ENCODE measurements at places on chromosomes 13 and 19.

- no peak overlapping the region for H3K4me3 ChIP-seq
- no peaks in the 10 kb centered on the region for H3K27me3 ChIP-seq
- no peak overlapping the region for H3K27ac ChIP-seq
- no peaks in the 10 kb centered on the region for H3K4me1 ChIP-seq
Observed at GRCh38 chr13:53200498-53201453, 172.2 kb downstream of the OLFM4 start.

DNA sequence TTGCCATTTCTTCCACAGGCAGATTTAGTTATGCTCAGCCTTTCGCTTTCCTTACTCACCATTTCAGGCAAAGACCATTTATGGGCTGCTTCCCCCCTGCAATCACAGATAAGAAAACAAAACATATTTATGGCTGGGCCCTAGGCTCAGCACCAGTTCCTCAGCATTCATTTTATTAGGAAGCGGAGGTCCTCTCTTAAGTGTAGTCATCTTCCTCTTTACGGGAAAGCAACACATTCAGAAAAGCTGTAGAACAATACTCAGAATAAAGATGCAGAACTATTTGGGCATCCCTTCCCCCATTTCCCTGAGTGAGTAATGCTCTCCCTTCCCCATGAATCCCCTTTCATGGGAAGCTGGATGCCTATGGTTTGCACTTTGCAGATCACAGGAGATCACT lies 27.9 kb downstream of the FLT1 start:
- H3K27ac ChIP-seq = no peak overlapping the region
- no peaks in the 10 kb centered on the region for H3K27me3 ChIP-seq
- no peak for DNase-seq
- no peaks in the 10 kb centered on the region for H3K36me3 ChIP-seq
- H3K4me1 ChIP-seq = no peaks in the 10 kb centered on the region

- H3K4me1 ChIP-seq = no peaks in the 10 kb centered on the region
- no peaks in the 10 kb centered on the region for H3K27me3 ChIP-seq
- no peak for DNase-seq
Observed at GRCh38 chr13:99374169-99374991, 67.2 kb upstream of the GPR183 start.

DNA sequence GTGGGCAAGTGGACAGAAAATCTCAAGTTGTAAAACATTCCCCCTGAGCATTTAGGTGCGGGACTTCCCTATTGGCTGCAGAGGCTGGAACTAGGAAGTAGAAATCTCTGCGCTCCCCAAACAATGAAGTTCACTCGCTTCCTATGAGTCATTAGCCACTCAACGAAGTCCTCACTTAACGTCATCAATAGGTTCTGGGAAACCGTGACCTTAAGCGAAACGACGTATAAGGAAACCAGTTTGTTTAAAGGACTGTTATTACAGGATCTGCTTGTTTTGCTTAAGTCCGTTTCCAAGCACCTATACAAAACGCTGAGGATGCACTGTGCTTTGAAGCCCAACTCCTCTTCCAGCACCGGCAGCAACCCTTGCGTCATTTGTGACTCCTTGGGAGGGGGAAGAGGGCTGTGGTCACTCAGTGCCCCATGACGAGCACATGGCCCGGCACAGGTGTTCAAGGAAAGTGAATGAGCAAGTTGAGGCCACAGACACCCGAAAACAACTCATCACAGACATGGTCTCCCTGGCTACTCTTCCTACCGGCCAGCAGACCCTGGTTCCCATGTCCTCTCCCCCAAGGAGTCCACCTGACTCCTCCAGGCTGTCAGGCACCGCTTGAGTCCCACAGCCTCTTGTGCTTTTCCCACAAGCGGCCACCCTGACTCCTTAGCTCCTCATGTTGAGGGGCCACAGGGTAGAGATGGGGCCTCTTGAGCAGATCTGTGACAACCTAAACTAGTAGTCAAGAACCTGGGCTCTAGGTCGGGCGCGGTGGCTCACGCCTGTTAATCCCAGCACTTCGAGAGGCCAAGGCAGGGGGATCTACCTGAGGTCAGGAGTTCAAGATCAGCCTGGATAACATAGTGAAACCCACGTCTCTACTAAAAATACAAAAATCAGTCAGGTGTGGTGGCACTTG lies 4.8 kb downstream of the RPS16 start:
- peak overlapping the region; percentile 7 for H3K4me3 ChIP-seq
- H3K27ac ChIP-seq = peak overlapping the region; percentile 99
- peaks cover 26% of the 10 kb centered on the region for H3K36me3 ChIP-seq
- DNase-seq = peak; percentile 100
- no peaks in the 10 kb centered on the region for H3K27me3 ChIP-seq

GRCh38 chr13:48908381-48909055 lies 67.2 kb upstream of the FNDC3A start:
- no peak overlapping the region for H3K27ac ChIP-seq
- H3K4me3 ChIP-seq = no peak overlapping the region
- H3K36me3 ChIP-seq = no peaks in the 10 kb centered on the region
- DNase-seq = peak; percentile 54
- no peaks in the 10 kb centered on the region for H3K4me1 ChIP-seq

- H3K27ac ChIP-seq = no peak overlapping the region
- H3K4me3 ChIP-seq = no peak overlapping the region
- H3K27me3 ChIP-seq = no peaks in the 10 kb centered on the region
- H3K4me1 ChIP-seq = no peaks in the 10 kb centered on the region
Observed at GRCh38 chr19:7272856-7273578, 21.2 kb downstream of the INSR start.

DNA sequence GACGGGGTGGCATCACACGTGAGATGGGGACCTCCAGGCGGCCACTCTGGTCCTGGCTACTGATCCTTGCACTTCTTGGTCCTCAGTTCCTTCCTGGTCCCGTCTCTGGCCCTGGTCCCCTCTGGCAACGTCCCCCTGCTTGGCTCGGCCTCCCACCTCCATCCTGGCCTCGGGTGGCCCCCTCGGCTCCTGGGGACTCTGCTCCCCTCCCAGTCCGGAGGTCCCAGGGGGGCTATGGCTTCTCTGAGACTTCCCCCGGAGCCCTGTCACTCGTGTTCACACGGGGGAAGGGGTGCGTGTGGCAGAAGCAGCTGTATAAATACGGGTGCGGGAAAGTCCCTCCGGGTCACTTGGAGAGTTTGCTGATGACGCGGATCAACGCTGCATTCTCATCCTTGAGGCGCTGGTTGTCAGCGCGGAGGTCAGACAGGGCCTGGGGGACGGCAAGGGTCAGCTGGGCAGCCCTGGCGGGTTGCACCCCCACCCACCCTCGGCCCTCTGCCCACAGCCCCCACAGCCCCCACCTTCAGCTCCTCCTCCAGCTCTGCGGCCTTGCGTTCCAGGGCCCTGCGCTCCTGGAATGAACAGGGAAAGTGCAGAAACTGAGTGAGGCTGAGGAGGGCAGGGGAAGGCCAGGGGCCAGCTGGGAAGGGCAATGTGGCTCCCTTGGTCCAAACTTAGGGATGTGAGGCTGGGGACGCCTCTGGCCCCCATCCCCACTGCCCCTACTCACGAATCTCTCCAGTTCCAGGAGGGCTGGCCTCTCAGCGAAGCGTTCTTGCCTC lies 15.6 kb downstream of the EPS8L1 start:
- H3K27ac ChIP-seq = no peak overlapping the region
- no peaks in the 10 kb centered on the region for H3K27me3 ChIP-seq
- no peak overlapping the region for H3K4me3 ChIP-seq
- DNase-seq = no peak

- peaks cover 9% of the 10 kb centered on the region for H3K36me3 ChIP-seq
- peak within 1 kb of the TSS; percentile 65 for H3K27ac ChIP-seq
- peak; percentile 79 for DNase-seq
- H3K27me3 ChIP-seq = no peaks in the 10 kb centered on the region
Observed at GRCh38 chr19:55647732-55648584, at the start of gene CCDC106. Gene CCDC106, plus strand, starts transcription at chr19:55648212. Its CDS starts 835 bp downstream, at chr19:55649047.

- H3K27me3 ChIP-seq = no peaks in the 10 kb centered on the region
- H3K4me3 ChIP-seq = no peak overlapping the region
- no peak for DNase-seq
- peaks cover 16% of the 10 kb centered on the region for H3K4me1 ChIP-seq
- H3K36me3 ChIP-seq = peaks cover 17% of the 10 kb centered on the region
Observed at GRCh38 chr19:19659646-19660245, 3.7 kb downstream of the ATP13A1 start.

DNA sequence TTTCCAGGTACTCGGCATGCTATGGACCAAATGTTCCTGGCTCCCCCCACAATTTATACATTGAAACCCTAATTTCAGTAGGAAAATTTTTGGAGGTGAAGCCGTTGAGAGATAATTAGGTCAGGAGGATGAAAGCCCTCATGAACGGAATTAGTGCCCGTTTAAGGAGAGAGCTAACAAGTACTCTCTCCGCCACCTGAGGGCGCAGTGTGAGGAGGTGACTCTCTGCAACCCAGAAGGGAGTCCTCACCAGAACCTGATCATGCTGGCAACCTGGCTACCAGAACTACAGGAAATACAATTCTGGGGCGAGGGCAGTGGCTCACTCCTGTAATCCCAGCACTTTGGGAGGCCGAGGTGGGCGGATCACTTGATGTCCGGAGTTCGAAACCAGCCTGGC lies 397.8 kb downstream of the SLITRK5 start:
- DNase-seq = no peak
- H3K4me1 ChIP-seq = no peaks in the 10 kb centered on the region
- no peaks in the 10 kb centered on the region for H3K27me3 ChIP-seq
- no peak overlapping the region for H3K27ac ChIP-seq
- no peak overlapping the region for H3K4me3 ChIP-seq

DNA sequence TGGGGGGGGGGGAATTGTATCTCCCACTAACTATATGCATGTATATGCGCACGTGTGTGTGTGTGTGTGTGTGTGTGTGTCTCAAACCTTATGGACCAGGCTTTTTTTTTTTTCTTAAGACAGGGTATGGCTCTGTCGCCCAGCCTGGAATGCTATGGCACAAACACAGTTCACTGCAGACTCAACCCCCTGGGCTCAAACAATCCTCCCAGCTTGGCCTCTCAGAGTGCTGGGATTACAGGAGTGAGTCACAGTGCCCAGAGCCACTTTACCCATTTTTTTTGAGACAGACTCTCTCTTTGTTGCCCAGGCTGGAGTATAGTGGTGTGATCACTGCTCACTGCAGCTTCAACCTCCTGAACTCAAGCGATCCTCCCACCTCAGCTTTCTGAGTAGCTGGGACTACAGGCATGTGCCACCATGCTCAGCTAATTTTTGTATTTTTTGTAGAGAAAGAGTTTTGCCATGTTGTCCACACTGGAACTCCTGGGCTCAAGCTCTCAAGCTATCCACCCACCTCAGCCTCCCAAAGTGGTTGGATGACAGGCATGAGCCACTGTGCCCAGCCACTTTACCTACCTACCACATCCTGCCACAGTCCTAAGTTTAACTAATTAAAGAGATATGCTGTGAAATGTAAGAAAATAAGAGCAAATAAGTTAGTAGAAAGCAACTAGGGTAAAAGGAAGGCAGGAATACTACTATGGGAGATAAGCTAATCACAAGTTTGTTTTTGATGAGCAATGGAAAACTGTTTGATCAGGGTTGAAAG lies 2.4 kb downstream of the ZMYM5 start:
- peak; percentile 52 for DNase-seq
- H3K36me3 ChIP-seq = peaks cover 8% of the 10 kb centered on the region
- peak overlapping the region; percentile 78 for H3K4me3 ChIP-seq
- H3K27ac ChIP-seq = peak overlapping the region; percentile 11
- no peaks in the 10 kb centered on the region for H3K27me3 ChIP-seq

GRCh38 chr13:24036115-24036514 lies 124.4 kb upstream of the SPATA13 start:
- peak; percentile 47 for DNase-seq
- H3K27ac ChIP-seq = no peak overlapping the region
- peaks cover 35% of the 10 kb centered on the region for H3K4me1 ChIP-seq
- no peaks in the 10 kb centered on the region for H3K27me3 ChIP-seq

GRCh38 chr19:27657271-27658051 lies 1555.5 kb downstream of the UQCRFS1 start:
- H3K27ac ChIP-seq = no peak overlapping the region
- no peak overlapping the region for H3K4me3 ChIP-seq
- no peaks in the 10 kb centered on the region for H3K36me3 ChIP-seq
- no peak for DNase-seq
- H3K27me3 ChIP-seq = no peaks in the 10 kb centered on the region

DNA sequence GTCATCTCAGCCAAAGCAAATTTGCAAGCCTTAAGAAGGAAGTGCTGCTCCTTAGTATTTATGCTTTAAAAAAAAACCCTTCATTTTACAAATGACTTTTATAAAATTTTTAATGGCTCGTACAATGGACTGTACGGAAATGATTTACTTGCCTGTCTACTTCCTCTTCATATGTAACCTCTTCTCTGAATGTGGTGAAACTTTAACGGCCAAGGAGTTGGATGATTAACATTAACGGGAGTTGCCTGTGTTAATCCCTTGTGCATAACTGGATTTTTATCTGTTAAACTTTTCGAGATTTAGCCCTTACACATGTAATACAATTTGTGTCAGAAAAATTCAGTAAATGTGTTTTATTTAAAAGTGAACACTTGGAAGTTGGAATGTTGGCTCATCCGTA lies 429.4 kb downstream of the TBC1D4 start:
- no peak for DNase-seq
- no peak overlapping the region for H3K4me3 ChIP-seq
- no peak overlapping the region for H3K27ac ChIP-seq
- no peaks in the 10 kb centered on the region for H3K36me3 ChIP-seq

- no peak overlapping the region for H3K27ac ChIP-seq
- DNase-seq = no peak
- H3K4me3 ChIP-seq = no peak overlapping the region
- H3K4me1 ChIP-seq = no peaks in the 10 kb centered on the region
- no peaks in the 10 kb centered on the region for H3K27me3 ChIP-seq
Observed at GRCh38 chr13:113329656-113330312, 32.7 kb downstream of the LAMP1 start.

DNA sequence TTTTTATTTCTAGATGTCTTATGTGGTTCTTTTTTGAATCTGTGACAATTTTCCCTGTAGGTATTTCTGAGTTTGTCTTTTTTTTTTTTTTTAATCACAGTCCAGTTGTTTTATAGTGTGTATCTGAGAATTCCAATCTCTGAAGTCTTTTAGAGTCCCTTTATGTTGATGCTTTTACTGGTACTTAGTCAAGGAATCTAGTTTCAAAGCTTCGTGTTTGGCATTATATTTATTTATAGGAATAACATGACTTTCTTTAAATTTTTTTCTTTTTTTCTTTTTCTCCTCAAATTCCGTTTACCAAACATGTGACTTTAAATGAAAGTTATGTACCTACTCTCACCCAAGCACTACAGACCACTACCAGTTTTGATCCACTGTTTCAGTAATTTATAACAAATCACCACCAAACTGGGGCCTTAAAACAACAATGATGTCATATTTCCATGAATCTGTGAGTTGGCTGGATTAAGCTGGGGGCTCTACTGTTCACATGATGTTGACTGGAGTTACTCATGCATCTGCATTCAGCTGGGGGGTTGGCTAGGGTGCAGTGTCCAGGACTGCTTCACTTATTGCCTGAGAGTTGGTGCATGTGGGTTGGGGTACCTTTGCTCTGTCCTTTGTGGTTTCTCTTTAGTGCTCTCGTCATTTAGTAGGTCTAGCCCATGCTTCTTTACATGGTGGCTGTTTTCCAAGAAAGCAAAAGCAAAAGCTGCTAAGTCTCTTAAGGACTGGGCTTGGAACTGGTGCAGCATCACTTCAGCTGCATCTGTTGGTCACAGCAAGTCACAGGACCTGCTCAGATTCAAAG lies 22.3 kb downstream of the KCTD4 start:
- H3K27ac ChIP-seq = peak overlapping the region; percentile 87
- no peaks in the 10 kb centered on the region for H3K36me3 ChIP-seq
- H3K27me3 ChIP-seq = no peaks in the 10 kb centered on the region
- H3K4me3 ChIP-seq = peak overlapping the region; percentile 21

- H3K27ac ChIP-seq = no peak overlapping the region
- H3K4me1 ChIP-seq = peaks cover 31% of the 10 kb centered on the region
- no peaks in the 10 kb centered on the region for H3K27me3 ChIP-seq
- no peak overlapping the region for H3K4me3 ChIP-seq
- no peaks in the 10 kb centered on the region for H3K36me3 ChIP-seq
Observed at GRCh38 chr13:50682966-50683365, 160.5 kb downstream of the DLEU7 start.

All from astrocyte (in vitro differentiated cells and primary cell).